ENCODE measurements at places on chromosomes 5 and 9.

GRCh38 chr5:54520438-54520846 lies 2.9 kb downstream of the SNX18 start:
- DNase-seq = no peak

DNA sequence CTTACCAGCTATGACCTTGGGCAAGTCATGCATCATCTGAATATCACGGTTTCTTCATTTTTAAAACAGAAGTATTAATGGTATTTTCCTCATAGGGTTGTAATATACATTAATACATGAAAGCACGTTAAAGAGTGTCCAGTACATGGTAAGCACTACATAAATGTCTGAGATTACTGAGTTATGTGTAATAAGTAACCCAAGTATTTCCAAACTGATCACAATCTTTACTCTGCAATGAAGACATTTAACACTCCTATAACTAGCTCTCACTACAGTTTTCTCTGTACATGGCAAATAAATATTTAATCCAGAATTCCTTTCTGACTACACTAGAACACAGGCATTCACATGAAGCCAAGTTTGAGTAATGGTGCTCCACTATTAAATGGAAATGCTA lies 4.0 kb downstream of the GLDC start:
- no peak for DNase-seq

DNA sequence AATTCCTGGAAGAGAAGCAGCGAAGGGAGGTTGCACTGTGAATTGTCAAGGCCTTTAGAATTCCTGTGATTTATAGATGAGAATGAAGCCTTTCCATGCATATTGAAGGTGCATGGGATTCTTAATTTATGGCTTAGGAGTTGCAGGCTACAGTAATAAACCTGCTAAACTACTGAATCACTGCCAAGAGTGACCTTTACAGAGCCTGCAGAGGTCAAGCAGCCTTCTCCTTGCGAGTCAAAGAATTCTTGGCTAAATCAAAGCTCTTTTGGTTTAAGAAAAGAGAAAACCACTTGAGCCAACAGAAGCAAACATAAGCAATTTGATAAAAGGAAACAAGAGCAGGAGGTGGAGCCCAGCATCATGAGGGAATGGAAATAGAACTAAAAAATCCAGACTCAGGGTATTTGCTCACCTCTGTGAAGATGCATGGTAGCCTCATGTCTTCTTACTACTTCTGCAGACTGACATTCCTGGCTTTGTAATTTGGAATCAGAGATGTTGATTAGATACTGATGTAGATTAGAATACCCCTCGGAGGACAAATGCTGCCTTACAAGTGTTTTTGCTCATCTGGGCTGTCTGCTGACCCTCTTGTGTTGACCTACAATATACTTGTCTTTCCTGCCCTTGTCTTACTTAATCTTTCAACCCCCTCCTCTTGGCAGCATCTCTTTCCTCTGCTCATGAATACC lies 90.3 kb upstream of the IFNK start:
- DNase-seq = no peak

GRCh38 chr9:106862821-106863720 lies at the start of gene ZNF462:
Gene ZNF462 (plus strand): TSS chr9:106863166. CDS start chr9:106923384, 60,218 bp downstream.
- DNase-seq = no peak

DNA sequence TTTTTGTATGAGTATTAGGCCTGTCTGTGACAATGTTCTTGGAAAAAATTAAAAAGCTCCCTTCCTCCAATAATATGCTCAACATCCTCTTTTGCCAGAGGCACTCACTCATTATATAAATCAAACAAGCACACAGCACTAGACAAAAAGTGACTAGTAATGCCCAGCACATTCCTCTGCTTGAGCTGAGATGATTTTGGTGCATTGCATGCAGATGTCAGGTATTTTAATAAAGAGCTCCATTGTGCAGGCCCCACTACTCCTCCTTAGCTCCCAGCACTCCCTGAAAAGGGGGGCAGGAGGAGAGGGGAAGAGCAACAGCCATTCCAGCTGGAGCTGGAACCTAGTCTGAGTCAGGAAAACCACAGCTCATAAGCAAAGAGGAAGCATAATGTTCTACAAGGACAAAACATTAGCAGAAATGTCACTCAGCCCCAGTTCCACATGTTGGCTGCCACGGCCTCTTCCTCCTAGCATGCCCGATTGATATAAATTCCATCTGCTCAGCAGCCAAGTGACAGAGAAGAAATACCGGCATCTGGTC lies 348.5 kb downstream of the BNC2 start:
- DNase-seq = no peak

GRCh38 chr5:64612344-64612961 lies 77.8 kb upstream of the SHISAL2B start:
- no peak for DNase-seq

- no peak for DNase-seq
Observed at GRCh38 chr5:97838214-97838613, 655.2 kb upstream of the RIOK2 start.

- DNase-seq = no peak
Observed at GRCh38 chr9:100856238-100856637, 172.3 kb upstream of the PLPPR1 start.

DNA sequence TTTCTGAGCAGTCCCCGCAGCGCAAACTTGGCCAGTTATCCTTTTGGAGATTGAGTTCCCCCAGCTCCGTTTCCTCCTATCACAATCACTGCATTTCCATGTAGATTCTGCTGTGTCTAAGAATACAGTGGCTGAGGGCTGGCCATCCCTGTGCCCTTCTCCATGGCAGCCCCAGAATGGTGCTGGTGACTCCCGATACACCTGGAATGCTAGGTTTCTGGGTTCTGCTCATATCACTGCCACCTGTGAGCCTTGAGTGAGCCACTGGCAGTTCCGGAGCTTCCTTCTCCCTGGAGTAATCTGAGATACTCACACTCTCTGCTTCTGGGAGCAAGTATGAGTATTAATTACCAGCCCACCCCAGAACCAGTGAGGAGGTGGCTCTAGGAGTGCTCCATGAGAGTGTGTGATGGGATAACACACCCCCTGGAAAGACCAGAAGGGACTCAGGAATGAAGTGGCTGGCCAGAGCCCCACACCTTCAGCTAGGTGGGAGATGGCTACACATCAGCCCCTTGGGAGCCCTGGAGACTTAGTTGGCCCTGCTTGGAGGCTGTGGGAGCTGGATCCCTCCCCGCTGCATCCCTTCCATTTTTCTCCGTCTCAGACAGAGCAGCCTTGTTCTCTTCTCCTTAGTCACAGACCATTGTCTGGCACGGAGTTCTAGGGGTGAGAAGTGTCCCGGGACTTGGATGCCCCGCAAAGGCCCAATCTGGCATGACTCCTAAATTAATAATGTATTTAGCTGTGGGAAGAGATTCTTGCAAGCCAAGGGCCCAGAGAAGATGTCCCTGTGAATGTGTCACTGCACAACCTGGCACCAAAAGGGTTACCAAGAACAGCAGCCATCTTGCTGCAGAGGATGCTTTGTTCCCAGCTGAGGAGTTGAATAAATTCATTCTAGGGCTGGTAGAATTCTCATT lies 4.9 kb downstream of the PCDHGC5 start:
- no peak for DNase-seq

DNA sequence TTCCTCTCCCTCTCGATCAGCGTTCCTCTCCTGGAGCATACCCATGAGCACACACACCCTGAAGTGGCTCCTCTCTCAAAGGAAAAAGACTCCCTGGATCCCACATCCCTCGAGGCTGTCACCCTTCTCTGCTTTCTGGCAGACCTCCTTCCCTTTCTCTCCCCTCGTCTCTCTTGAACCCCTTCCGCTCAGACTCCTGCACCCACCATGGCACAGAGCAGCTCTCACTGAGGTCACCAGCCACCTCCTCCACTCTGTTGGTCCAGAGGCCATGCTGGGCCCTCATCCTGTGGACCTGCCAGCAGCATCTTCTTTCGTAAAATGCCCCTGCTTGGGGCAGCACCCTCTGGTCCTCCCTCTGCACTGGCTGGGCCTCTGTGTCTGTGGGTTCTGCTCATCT lies 5.7 kb downstream of the B4GALT7 start:
- DNase-seq = no peak

DNA sequence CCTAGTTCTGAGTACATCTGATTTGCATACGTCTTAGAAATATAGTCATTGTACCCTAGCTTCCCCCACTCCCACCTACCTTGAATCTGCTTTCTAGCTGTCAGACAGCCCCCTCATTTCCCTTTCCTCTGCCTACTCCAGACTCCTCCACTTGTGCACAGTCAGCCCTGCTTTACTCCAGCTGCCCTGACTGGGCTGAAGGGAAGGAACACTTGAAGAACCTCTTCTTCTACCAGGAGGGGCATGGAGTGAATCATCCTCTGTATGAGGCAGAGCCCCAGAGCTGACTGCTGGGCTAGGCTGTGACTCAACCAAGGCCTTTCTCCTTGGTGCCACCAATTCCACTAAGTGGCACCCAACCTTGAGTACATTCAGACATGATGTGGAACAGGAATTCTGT lies 18.1 kb upstream of the ZFR start:
- DNase-seq = peak; percentile 20

DNA sequence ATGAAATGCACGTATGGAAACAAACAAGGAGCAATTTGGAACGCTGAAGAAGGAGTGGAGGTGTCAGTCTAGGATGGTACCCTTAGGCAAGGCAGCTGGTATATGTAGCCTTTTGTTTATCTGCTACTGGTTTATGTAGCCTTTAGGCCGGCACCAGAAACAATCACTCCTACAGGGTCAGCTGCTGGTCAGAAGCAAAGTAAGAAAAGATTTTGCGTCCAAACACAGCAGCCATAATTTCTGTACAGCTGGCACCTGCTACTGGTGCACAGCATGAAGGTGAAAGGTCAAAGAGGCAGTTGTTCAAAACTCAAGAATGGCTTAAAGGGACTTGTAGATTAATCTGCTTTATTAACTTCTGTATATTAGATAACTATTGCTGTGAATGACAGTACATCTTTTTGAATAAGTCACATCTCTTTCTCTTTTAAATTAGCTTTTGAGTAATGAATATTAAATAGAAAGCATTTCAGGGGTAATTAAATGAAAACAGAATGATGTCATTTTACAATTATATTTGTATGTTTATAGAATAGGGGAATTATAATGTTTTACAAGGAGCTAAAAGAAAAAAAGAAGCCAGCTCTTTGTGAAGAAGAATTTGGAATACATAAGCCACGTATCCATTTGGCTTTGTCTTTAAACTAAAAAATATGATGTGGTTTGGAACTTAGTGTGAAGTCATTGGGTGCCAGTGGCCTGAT lies 33.1 kb upstream of the TLX3 start:
- DNase-seq = no peak

DNA sequence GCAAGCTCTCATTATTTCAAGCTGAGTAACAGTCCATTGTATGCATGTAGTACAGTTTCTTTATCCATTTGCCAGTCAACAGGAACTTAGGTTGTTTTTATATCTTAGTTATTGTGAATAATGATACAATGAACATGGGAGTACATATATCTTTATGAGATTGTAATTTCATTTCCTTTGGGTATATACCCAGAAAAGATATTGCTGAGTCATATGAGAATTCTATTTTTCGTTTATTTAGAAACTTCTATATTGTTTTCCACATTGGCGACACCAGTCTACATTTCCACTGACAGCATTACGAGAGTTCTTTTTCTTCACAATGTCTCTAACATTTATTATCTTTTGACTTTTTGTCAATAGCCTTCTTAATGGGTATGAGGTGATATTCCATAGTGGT lies 477.8 kb upstream of the PAPPA start:
- no peak for DNase-seq

- DNase-seq = no peak
Observed at GRCh38 chr5:81856948-81857928, 106.3 kb upstream of the SSBP2 start.

DNA sequence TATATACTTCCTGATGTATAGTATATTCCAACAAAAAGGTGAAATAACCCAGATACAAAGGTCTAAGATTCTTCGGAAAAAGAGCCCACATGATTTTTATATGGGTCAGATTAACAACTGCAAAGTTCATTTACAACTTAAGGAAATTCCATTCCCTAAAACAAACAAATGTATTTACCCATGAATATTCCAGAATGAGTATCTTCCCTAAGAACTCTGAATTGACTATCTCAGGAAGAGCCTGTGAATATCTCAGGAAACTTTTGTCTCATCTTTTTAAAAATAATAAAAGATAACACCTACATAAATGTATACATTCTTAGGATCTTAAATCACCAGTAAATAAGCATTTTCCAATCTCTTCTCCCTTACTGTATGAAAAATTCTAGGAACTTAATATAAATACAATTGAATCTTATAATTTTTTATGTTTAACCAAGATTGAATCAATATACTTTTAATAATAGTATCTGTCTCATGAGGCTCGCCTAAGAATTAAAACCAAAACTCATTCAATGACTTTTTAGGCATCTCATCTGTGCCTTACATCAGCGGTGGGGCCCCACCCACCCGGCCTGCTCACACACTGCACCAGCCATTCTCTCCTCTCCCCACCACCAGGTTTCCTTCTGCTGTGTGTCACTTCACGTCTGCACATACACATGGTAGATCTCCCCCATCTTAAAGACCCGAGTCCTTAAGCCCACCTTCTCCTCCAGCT lies 78.1 kb downstream of the RAPGEF1 start:
- peak; percentile 58 for DNase-seq

GRCh38 chr9:110050925-110051355 lies 157.0 kb downstream of the C9orf152 start:
- DNase-seq = no peak

GRCh38 chr5:42606464-42606869 lies 150.2 kb upstream of the CCDC152 start:
- DNase-seq = no peak

GRCh38 chr5:68744206-68744605 lies 349.6 kb upstream of the SLC30A5 start:
- no peak for DNase-seq

DNA sequence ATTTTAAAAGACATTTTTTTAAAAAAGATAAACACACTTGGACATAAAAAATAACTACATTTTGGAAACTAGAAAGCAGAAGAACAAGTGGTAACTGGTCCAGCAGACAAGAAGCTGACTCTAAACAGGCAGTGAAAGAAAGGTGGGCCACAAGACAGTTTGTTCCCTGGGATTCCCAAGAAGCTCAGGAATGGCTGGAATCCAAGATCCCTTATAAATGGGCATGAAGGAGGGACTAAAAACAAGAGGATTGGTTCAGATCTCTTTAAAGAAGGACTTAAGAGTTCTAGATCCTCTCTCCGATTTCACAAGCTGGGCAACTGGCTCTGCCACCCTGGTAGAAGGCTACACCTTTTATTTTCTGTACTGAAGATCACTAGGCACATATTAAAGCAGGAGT lies 102.8 kb downstream of the ARL15 start:
- DNase-seq = no peak
